ENCODE measurements at places on chromosomes 1 and 21.

DNA sequence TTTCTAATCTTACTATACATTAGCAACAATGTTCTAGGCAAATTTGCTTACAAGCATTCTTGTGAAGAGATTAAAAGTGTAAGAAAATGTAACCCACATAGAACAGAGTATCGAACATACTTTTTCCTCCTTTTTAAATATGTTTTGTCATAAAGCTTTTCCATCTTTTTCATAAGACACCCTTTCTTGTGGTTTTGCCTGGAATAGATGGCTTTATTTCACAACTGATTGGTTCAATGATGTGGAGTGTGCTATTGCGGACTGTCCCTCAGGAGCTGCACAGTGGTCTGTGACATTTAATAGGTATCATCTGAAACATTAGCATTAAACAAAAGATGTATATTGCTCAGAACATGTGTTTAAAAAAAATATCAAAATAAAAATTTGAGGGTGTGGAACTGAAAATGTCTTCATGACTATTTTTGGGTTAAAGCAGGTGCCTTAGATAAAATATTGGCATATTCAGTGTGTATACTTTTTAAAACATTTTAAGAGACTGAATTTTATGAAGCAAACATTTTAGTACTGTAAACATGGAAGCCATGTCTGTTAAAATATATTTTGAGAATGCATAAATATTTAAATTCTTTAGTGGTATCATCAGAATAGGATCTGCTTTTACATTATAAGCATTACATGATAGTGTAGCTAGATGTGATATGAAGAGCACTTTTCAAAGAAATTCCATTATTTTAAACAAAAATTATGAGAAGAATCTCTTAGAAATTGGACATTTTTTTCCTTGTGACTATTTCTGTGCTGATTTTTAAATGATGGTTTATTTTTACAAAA, 48.3 kb upstream of the C1orf146 start:
- DNase-seq, result no peak

GRCh38 chr1:229379846-229380245, 37.0 kb upstream of the CCSAP start:
- DNase-seq, result no peak

DNA sequence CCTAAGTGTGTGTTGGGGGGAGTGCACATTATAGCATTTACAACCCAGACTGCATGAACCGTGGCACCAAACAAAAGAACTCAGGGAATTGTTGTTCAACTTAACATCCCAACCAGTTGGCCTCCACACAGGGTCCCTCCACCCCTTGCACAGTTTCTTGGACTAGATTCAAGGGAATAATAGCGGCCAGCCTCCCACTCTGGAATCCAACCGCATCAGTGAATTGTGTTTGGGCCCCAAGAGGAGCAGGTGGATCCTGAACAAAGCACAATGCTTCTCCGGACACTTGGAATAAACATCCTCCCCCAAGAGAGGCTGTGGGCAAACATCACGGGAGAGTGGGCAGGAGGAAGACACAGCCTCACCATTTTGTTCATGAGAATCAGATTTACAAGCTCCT, 18.2 kb downstream of the CD34 start:
- DNase-seq, result no peak

DNA sequence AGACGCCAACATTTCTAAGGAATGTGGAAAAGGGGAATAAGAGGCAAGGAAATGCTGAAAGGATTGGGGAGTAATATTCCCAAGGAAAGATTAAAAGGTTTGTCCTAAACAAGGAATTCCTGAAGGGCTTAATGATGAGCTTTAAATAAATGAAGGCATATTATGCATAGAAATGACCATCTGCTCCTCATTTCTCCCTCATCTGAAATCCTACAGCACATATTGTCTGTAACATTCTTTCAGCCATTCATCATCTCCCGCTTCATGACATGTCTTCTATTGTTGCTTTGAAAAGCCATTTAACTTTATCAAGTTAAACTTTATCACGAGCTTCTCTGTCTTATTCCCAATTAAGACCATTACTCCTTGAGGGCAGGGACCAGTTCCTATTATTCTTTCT, 608.7 kb upstream of the PLXNA2 start:
- no peak for DNase-seq

DNA sequence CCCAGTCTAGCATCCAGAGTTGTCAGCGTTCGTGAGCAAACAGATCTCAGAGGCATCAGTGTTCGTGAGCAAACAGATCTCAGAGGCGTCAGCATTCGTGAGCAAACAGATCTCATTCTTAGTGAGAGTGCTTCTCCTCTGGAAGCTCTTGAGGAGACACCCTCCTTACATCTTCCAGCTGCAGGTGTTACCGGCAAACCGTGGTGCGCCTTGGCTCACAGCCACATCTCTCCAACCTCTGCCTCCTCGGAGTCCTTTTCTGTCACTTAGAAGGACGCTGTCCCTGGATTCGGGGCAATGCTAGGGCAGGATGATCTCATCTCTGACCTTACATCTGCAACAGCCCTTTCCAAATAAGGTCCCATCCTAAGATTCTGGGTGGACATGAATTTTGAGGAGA, 14.6 kb upstream of the UMODL1 start:
- no peak for DNase-seq
